GM06990 (cell line): ENCODE measurements at places on chromosomes 13 and 19.
A peak's percentile ranks its signal among the peaks of the same experiment; 100 is the strongest.

GRCh38 chr13:41443969-41444368 lies 13.4 kb upstream of the RGCC start:
- DNase-seq = no peak

- no peak for DNase-seq
Measured at GRCh38 chr13:63044589-63045313, 1629.1 kb upstream of the PCDH20 start.

GRCh38 chr13:54845351-54845965 lies 1816.8 kb downstream of the OLFM4 start:
- DNase-seq = no peak

GRCh38 chr19:35444735-35445134 lies 3.3 kb upstream of the FFAR2 start:
- DNase-seq = no peak

- DNase-seq = no peak
Measured at GRCh38 chr13:94709001-94709834, 3.1 kb downstream of the SOX21 start.

GRCh38 chr19:38488776-38489481 lies 55.4 kb downstream of the RYR1 start:
- DNase-seq = no peak

DNA sequence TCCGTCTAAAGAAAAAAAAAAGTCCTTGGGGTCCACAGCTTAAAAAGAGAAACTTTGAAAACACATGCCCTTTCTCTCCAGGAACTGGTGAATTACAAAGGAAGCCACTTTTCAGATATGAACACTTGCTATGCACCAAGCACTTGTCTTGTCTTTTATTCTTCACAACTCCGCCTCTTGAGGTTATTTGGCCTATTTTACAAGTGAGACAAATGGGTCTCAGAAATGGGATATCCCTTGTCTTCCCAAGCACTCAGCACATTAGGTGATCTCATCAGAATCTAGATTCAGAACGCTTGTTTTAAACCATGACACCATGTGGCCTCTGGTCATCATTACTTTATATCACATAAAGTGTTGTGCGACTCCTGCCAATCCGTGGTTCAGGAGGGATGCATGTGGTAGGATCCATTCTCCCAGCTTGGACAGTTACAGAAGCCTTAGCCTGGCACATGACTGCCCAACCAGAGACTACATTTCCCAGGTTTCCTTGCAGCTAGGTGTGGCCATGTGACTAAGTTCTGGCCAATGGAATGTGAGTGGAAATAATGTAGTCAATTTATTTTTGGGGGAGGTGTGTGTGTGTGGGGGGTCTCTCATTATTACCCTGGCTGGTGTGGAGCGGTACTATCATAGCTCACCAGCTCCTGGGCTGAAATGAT lies 13.9 kb downstream of the TSKS start:
- no peak for DNase-seq

DNA sequence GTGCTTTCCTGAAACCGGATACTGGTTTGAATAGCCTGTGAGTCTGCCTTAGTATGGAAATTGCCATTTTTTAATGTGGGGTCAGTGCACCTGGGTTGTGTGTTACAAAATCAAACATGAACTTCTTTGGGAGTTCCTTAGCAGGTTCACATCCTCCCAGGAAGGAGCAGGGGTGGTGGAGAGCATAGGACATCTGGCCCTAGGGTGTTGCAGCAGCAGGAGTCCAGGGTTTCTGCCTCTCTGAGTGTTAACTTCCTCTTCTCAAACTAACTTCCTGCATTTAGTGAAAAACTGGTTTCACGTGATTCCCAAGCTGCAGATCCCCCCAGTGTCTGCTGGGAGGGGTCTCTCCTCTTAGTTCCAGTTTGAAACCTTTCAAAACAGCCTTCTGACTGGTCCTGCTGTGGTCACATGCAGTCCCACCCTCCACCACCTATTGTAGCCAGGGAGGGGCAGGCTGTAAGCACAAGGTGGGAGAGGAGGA lies 7.2 kb downstream of the RNASEH2B start:
- DNase-seq = peak; percentile 33

DNA sequence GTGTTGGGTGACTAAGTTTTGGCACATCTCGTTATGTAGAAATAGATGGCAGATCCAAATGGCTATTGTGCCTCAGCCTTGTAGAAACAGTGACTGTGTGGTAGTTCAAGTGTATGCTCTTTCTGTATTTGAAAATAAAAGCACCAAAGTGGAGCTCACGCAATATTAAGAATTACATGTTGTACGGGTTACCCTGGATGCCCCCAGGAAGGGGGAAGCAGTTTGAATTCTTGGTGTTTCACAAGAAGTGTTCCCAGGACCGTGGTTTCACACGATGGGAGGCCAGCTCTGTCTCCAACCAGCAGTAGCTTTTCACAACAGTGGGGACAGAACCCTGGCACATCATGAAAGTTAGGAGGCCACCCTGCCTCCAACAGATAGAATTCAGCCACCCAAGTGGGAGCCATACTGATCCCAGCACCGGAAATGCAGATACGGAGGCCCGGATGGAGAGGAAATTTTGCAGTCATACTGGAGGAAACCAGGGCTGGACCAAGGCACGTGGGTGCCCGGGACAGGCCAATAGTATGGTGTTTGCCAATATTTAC lies 8.9 kb downstream of the FLT1 start:
- DNase-seq = no peak

- DNase-seq = no peak
Measured at GRCh38 chr13:37648609-37649008, 50.0 kb upstream of the POSTN start.

DNA sequence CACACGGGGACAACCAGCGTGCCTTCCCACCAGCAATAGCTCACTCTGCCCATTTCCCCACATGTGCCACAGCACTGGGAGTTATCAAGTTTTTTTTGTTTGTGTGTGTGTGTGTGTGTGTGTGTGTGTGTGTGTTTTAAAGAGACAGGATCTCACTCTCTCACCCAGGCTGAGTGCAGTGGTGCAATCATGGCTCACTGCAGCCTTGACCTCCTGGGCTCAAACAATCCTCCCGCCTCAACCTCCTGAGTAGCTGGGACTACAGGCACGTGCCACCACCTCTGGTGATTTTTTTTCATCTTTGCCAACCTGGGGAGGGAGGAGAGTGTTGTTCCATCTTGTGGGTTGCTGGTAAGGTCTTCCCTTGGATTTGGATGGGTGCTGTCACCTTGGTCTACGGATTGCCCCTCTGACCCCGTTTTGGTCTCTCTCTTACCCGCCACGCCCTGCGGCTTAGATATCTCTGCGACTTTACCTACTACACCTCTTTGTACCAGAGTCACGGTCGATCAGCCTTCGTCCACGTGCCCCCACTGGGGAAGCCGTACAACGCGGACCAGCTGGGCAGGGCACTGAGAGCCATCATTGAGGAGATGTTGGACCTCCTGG lies 22.6 kb downstream of the PGPEP1 start:
- no peak for DNase-seq

DNA sequence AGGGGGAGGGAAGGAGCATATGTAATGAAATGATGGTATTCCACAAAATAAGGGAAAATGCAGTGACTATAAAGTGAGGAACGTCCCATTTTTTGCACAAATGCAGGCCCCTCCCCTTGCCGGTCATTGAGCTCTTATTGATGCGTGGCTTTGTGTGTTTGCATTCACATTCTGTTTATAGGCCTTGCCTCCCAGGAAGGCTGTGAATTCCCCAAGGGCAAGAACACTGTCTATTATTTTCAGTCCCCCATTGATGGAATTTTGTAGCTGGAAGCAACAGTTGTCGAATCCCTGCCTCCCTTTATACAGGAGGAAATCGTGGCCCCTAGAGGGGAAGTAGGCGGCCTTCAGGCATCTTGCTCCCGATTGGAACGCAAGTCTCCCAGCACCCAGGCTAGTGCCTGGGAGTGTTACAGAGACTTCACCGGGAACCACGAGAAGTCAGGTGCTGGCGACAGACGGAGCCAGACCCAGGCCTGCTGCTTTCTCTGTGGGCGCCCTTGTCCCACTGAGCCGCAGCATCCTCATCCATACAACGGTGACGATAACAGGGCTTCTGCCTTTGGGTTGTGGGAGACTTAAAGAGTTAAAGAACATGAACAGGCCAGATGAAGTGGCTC lies 6.9 kb downstream of the SBSN start:
- DNase-seq = no peak

DNA sequence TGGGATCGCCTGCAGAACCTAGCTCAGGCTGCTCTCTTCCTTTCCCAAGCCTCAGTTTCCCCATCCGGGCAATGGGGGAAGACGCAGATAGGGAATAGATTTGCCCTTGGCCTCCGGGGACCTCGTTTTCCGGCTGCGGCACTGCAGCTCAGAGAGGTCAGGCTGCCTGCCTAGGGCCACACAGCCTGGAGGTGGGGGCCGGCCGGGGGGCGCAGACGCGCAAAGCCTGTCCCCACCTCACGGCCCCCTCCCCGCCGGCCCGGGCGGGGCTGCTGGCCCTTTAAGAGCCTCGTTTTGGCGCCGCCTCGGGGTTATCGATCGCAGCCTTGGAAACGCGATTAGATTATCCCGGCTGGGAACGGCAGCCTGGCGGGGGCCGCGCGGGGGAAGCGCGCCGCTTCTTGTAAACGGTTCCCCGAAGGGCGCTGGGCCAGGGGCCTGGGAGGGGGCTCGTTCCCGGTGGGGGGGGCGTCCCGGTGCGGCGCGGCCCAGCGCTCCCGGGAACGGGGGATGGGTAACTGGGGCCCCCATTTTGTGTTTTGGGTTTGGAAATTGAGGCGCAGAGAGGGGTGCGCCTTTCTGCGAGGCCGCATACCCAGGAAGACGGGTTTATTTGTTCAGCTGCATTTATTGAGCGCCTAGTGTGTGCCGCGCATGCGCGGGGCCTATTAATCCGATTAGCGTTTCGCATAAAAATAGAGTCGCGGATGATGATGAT lies 23.4 kb upstream of the TCF3 start:
- DNase-seq = no peak

DNA sequence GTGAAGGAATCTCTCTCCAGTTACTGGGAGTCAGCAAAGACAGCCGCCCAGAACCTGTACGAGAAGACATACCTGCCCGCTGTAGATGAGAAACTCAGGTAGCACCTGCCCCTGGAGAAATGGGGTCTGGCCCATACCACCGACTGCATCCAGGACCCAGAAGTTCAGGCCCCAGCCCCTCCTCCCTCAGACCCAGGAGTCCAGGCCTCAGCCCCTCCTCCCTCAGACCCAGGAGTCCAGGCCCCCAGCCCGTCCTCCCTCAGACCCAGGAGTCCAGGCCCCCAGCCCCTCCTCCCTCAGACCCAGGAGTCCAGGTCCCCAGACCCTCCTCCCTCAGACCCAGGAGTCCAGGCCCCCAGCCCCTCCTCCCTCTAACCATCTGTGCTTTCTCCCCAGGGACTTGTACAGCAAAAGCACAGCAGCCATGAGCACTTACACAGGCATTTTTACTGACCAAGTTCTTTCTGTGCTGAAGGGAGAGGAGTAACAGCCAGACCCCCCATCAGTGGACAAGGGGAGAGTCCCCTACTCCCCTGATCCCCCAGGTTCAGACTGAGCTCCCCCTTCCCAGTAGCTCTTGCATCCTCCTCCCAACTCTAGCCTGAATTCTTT lies 3.0 kb downstream of the APOC2 start:
- no peak for DNase-seq

DNA sequence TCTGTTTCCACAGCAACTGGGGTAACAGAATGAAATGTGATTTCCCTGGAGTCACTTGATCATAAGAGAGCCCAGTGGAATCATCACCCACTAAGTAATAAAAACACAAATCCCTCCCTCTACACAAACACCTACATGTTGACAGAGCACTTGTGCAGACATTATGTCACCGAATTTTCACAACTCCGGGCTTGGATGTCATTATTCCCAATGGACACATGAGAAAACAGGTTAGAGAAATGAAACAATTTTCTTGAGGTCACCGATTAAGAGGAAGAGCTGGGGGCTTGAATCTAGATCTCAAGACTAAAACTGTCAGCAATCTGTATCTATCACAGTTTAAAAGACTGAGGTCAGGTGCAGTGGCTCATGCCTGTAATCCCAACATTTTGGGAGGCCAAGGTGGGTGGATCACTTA lies 3.1 kb downstream of the XRCC1 start:
- DNase-seq = no peak

- DNase-seq = no peak
Measured at GRCh38 chr19:3097442-3097871, 3.3 kb downstream of the GNA11 start.

- no peak for DNase-seq
Measured at GRCh38 chr13:91668866-91669495, 270.6 kb downstream of the GPC5 start.

- no peak for DNase-seq
Measured at GRCh38 chr19:7663706-7664105, 5.1 kb upstream of the RETN start.

GRCh38 chr19:41753936-41754529 lies 1.3 kb upstream of the CEACAM6 start:
- no peak for DNase-seq

- no peak for DNase-seq
Measured at GRCh38 chr19:54431255-54431838, 16.1 kb downstream of the TTYH1 start.

- DNase-seq = no peak
Measured at GRCh38 chr13:67308004-67308772, 78.1 kb upstream of the PCDH9 start.

GRCh38 chr19:28018499-28018898 lies 1194.5 kb downstream of the UQCRFS1 start:
- no peak for DNase-seq

DNA sequence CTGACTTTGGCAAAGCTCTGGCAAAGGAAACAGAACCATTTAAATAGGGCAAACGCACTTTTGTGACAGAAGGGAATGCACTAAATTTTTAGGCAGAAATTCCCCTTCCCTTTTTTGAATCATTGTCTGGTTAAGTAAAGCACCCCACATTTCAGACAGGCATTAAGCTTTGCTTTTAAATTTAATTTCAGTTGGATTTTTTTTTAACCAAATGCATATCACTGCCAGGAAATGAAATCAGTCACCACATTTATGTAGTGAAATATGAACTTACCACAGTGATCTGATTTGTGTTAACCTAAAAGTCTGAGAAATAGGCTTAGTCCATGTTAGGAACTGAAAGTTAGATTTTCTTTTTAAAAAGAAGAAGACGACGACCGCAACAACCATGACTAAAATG lies 10.8 kb downstream of the GPR183 start:
- peak; percentile 63 for DNase-seq

GRCh38 chr19:9838324-9838723 lies 3.2 kb downstream of the PIN1 start:
- DNase-seq = no peak

GRCh38 chr13:106100171-106100919 lies 435.1 kb downstream of the EFNB2 start:
- DNase-seq = no peak

DNA sequence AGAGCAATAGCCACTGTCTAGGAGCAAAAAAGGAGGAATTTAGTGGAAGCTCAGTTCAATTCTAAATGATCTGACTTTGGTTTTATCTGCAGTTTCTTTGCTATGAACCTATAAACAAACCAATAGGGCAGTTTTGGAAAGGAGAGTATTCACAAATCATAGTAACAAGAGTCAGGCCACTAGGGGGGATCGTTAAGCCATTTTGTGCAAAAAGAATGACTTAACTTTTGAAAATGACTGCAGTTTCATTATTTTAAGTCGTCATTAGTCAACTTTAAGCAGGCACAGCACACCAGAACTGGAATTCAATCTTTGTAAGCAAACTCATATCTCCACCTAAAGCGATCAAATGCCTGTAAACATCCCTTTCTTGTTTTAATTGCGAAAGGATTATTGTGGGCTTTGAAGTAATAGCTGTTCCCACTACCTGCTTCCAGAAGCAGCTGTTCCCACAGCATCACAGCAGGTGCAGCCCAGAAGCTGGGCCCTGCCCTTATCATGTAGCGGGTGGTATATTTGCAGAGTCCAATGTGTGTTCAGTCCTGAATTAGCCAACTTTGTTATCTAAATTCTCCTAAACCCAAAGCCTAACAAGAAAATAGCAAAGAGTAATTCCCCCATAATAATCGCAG lies 51.5 kb downstream of the SOX21 start:
- no peak for DNase-seq
